Activated CD4-positive, alpha-beta T cell treated with anti-CD3 and anti-CD28 coated beads for 4 hours (primary cell): ENCODE measurements at places on chromosomes 11 and 22.
A peak's percentile ranks its signal among the peaks of the same experiment; 100 is the strongest.

DNA sequence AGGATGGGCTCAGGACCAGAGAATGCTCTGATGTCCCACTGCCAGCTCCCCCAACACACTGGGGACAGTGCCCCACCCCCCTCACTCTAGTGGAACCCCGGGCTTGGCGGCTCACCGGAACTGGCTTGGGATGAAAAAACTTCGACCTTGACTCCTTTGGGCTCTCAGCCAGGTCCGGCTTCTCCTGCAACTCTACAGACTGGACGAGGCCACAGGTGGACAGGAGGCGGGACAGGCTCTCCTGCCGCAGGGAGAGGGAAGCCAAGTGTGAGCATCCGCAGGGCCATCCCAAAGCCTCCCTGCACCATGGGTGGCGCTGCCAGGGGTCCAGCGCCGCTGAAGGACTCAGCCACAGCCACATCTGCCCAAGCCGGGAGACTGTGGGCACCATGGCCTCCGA is 3.7 kb downstream of the RRP7A start:
- no peak for DNase-seq

- DNase-seq: no peak
Measured at GRCh38 chr11:55942785-55943392, 6.7 kb upstream of the OR5I1 start.

DNA sequence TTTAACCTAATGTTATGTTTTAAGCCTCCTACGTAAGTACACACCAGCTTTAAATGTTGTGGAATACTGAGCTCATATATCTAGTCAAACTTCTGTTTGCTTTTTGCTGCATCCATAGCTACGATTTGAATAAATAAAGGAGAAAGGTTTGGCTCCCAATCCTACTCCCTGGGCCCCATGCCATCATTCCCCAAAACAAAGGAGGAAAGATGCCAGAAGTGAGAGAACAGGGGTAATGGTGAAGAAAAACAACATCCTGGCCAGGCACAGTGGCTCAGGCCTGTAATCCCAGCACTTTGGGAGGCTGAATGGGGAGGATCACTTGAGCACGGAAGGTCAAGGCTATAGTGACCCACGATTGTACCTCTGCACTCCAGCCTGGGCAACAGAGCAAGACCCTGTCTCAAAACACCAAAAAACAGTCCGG is 26.5 kb downstream of the SCGB1A1 start:
- DNase-seq: no peak

DNA sequence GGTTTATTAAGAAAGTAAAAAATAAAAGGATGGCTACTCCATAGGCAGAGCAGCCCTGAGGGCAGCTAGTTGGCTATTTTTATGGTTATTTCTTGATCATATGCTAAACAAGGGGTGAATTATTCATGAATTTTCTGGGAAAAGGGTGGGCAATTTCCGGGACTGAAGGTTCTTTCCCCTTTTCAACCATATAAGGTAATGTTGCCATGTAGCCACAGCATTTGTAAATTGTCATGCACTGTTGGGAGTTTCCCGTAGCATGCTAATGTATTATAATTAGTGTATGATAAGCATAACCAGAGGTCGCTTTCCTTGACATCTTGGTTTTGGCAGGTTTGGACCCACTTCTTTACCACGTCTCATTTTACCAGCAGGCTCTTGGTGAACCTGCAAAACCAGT is 610.4 kb upstream of the B3GAT1 start:
- no peak for DNase-seq

DNA sequence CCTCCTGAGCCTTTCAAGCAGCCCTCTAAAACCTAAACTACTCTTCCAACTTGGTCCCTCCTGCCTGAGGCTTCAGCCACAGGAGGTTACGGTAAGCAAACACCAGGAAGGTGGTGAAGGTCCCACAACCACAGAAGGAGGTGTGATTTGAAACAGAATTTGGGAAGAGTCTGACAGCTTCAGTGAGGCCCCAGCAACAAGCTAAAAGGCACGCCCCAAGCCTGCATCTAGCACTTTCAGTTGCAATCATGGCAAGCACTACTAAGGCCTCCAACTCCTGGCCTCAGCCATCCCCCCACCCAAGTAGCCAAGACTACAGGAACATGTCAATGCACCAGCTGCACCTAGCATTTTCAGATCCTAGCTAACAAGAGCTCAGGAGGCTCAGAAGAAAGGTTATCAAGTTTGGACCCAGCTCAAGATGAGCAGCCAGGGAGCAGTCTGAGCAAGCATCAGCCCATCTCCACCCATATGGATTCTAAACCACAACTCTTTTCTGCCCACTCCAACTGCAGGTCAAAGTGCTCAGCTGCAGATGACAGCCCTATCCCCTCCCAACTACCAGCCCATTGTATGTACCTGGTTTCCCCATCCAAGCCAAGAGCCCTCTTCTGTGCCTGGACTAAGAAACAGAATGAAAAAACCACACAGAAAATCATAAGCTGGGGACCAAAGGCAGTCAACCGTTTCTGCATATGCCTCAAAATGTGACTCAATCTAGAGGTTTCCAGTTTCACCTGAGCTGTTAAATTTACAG is 10.4 kb upstream of the AHNAK start:
- DNase-seq: no peak

GRCh38 chr11:2444821-2445745 is at the start of gene KCNQ1:
KCNQ1 (plus strand) TSS chr11:2445008; CDS start chr11:2445099, 91 bp downstream.
- DNase-seq: peak; percentile 33

- DNase-seq: no peak
Measured at GRCh38 chr11:57978686-57979531, 44.8 kb upstream of the OR9Q1 start.

GRCh38 chr11:44690651-44691050 is 36.1 kb upstream of the TSPAN18 start:
- DNase-seq: no peak
